Kidney epithelial cell (primary cell): ENCODE measurements at places on chromosomes 6 and 20. TPM values are rescaled to one million over a fixed set of nuclear protein-coding genes. Genes with fewer than 3 reads are reported as not detected.

OGFRL1 gene
- total RNA-seq, result 48.5 and 48.7 TPM in 2 replicates

LY6G6D gene
- total RNA-seq, result not detected in 2 replicates

CTAGE9 gene
- not detected in 2 replicates for total RNA-seq

REM1 gene
- not detected in 2 replicates for total RNA-seq

DNA sequence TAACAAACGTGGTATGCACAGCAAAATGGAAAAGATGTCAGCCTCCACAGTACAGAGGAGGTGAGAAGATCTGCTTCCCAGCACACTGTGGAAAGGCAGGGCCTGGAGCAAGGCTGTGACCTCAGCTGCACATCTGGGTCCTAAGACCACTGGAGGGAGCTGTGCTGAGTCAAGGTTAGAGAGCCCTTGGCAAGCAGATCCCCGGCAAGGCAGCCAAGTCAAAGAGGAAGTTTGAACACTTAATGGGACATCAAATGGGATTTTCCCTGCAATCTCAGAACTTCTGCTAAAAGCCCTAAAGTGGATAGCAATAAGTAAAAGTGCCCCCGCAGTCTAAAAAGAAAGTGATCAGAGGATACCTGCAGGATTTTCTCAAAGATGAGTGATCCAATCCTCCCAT is 39.5 kb downstream of the UNC5CL start:
- DNase-seq, result no peak

- no peak for DNase-seq
Observed at GRCh38 chr6:72619883-72620696, 1.8 kb upstream of the KCNQ5 start.

- DNase-seq, result no peak
Observed at GRCh38 chr20:33166533-33167113, 1.3 kb upstream of the BPIFA2 start.

DNA sequence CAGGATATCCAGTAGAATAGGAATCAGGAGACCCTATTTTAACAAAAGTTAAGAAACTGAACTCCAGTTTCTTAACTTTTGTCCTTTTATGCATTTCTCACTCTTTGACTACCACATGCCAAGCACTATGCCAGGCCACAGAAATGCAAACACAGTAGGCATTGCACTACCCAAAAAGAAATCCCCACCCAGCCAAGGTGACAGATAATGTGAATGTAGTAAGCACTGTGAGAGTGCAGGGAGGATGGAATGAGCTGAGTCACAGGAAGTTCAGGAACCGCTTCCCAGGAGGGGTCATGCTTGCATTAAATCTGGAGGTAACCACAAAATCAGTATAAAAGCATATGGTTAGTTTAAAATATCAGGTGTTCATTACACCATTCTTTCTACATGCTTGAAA is 20.1 kb upstream of the FAM83C start:
- DNase-seq, result peak; percentile 81

- DNase-seq, result no peak
Observed at GRCh38 chr20:36663031-36663430, 17.0 kb upstream of the SLA2 start.

DNA sequence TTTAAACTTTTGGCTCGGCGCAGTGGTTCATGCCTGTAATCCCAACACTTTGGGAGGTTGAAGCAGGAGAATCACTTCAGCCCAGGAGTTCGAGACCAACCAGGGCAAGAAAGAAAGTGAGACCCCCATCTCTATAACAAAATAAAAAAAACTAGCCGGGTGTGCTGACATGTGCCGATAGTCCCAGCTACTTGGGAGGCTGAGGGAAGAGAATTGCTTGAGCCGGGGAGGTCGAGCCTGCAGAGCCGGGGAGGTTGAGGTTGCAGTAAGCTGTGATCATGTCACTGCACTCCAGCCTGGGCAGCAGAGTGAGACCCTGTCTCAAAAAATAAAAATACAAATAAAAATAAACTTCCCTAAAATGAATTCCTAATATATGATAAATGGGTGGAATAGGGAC is 50.4 kb downstream of the ZMYND8 start:
- DNase-seq, result no peak

DNA sequence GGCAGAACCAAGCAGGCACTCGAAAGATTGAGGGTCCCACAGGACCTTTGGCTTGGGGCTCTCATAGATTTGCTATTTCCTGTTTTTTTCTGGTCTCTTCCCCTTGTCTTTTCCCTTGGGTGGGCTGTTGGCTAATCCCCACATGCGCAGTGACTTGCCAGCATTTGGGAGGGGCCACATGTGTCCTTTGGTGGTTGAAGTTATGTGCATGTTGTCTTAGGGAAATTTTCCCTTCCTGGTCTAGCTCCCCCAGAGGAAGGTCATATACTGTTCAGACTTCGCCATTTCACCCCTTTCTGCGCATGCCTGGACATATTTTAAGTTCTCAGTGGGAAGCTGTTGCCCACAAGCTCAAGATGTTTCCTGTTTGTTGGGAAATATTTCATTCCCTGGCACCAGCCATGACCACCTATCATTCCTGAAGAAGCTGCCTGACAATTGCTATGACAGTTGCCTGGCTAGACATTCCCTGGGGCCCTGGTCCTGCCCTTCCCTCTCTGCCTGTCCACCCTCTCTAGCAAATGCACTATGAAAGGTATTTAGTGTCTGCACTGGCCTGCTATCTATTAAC is 156.2 kb upstream of the THBS2 start:
- DNase-seq, result no peak

DNA sequence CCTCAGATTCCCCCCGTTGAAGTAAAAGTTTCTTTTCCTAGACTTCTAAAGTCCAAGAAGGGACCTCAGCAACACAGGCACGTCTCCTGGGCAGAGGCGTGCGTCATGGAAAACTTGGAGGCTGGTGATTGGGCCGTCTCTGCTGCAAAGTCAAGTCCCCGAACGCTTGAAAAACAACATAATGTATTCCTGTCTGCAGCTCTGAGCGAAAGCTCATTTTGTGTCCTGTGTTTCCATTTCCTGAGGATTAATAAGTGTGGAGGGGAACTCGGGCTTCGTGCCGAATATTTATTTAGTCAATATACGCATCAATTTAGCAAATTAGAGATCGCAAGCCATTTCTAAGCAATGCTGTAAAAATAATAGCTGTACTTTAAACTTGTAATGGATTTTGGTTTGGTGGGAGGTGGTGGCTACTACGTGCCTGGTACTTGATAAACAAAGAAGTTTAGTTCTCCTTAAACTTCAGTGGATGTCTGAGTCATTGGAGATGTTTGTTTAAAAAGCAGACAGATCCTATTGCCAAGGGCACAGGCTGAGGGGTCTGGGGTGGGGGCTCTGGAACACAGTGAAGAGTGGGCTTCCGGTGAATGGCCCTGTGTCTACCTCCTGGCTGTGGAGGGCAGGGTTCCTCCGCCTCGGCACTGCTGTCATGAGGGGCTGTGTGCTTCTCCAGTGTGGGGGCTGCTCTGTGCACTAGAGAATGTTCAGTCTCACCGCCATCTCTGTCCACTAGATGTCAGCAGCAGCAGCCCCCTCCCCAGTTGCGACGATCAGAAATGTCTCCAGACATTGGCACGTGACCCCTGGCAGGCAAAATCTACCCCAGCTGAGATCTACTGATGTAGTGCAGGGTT is 21.8 kb downstream of the PCK1 start:
- no peak for DNase-seq

- no peak for DNase-seq
Observed at GRCh38 chr6:104484626-104485025, 375.1 kb downstream of the HACE1 start.

- DNase-seq, result no peak
Observed at GRCh38 chr20:32364554-32365208, 6.5 kb downstream of the ASXL1 start.

GRCh38 chr6:129893640-129894039 is 32.5 kb upstream of the TMEM244 start:
- DNase-seq, result no peak

DNA sequence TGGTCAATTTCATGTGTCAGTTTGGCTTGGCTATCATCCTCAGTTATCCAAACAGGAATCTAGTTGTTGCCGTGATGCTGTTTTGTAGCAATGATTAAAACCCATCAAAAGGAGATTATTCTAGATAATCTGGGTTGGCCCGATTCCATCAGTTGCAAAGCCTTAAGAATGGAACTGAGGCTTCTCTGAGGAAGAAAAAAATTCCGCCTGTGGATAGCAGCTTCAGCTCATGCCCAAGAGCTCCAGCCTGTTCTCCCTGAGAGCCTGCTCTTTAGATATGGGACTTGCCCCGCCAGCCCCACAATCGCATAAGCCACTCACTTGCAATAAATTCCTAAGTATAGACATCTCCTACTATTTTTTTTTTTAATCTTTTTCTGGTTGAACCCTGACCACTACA is 61.5 kb downstream of the SEL1L2 start:
- no peak for DNase-seq

DNA sequence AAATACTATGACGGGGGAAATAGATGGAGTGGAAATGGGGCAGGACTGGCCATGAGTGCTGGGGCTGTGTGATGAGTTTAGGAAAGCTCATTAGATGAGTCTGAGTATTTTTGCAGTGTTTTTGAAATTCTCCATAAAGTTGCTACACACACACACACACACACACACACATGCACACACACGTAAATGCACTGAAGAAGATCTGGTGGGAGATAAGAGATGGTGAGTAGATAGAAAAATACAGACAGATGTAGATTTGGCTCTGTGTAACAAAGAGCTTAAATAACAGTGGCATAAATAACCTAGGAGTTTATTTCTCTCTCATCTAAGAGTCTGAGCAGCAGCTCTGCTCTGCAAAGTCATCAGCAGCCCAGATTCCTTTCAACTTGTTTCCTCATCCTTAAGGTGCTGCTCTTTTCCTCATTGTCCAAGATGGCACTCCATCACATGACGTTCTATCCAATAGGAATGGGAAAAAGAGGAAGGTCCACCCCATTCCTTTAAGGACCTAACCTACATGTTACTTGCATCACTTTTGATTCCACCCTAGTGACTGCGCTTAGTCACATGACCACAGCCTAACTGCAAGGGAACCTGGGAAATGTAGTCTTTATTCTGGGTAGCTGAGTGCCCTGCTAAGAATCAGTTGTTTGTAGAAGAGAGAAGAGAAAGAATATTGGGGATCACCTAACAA is 76.4 kb downstream of the EYA2 start:
- DNase-seq, result no peak

- DNase-seq, result no peak
Observed at GRCh38 chr20:6765469-6766058, 1.9 kb upstream of the BMP2 start.

- no peak for DNase-seq
Observed at GRCh38 chr6:29728173-29728874, 5.1 kb downstream of the HLA-F start.

- DNase-seq, result no peak
Observed at GRCh38 chr6:43058531-43058930, 703 bp downstream of the MRPL2 start.

DNA sequence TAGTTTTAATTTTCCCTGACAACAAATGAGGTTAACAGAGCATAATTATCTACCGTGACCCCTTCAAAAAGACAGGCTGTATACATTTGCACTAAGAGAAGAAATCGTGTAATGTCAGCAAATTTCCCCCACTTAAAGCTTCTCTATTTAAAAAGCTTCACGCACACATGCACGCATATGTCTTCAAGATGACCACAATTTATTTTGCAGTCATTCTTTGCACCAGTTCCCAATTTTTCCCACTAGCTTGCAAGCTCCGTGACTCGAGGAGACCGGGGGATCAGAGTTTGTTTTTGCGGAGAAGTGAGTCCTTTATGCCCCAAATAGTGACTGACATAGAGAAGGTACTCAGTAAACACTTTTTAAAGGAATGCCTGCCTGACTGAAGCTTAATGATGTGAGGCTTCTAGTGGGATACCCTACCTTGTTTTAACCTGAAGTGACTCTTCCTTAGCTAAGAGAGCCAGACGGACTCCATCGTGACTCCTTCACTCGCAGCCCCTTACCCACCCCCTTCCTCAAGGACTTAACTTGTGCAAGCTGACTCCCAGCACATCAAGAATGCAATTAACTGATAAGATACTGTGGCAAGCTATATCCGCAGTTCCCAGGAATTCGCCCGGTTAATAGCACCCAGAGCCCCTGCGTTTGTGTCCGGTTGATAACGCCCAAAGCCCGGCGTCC is 9.3 kb upstream of the NQO2 start:
- no peak for DNase-seq

GRCh38 chr6:150451807-150452427 is 83.1 kb downstream of the IYD start:
- DNase-seq, result no peak

DNA sequence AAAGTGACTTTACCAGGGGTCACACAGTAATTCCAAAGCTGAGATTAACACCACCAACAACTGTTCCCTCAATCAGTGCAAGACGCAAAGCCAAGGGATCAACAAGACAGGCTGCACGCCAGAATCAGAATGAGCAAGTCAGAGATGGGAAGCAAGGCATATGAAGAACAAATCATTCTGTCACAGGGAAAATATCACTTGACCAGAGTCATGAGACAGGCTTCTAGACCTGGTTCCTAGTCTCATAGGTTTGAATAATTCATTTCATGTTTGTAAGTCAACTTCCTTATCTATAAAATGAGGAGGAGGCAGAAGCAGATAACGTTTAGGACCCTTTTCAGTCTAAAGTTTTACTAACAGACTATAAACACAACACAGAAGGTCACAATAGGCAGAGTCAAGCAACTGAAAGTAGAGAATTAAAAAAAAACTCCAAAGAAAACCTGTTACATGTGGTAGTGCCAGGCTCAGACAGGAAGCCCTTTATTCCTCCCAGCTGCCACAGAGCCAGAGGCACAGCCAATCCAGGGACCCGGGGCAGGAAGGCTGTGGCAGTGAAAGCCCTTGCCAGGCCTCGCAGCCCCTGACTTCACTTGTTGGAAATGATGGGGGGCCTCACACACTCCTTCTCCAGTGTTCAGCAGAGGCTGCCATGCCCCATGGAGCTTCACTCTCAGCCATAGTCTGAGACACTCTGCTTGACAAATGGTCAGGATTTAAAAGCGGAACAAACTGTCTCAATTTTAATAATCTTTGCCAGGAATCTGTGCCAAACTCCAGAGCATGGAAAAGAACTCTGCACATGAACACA is 29.2 kb upstream of the DST start:
- no peak for DNase-seq

DNA sequence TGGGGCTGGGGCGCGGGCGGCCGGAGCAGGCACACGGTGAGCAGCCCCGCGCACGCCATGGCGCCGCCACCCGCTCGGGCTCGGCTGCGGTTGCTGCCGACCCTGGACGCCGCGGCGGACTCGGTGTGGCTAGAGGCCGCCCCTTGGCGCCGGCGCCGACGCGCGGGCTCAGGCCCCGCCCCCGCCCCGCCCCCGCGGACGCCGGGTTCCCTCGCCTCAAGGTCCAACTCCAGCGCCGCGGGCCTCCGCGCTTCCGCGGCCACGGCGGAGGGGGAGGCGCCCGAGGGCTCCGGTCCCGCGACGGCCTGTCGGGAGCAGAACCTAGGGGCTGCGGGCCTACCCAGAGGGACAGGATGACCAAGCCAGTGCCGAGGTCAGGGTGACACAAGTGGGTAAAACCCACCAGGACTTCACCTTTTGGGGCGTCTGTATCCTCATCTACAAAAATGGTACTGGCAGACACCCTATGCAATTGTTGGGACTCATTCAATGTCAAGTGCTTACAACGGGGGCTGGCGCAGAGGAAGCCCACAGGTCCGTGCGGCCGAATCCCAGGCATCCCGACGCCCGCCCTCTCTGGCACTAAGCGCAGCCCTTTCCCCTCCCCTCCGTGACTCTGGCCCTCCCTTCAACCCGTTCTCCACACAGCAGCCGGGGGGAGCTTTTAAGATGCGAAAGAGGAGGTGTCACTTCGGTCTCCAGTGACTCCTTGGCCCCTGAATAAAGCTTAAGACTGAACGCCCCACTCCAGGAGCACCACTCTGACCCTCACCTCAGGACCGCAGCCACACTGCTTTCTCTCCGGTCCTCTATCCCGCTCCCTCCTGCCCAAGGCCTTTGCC is at the start of gene NECAB3:
Gene NECAB3 (minus strand): TSS at position 135 of the 842 bp plus-strand sequence. CDS start 76 bp downstream, at position 59.
- no peak for DNase-seq

GRCh38 chr20:20318365-20319161 is 49.3 kb upstream of the INSM1 start:
- DNase-seq, result no peak
